ENCODE measurements at places on chromosomes 11 and 22.

- DNase-seq = no peak
Measured at GRCh38 chr11:118001494-118001971, 15.3 kb downstream of the IL10RA start.

DNA sequence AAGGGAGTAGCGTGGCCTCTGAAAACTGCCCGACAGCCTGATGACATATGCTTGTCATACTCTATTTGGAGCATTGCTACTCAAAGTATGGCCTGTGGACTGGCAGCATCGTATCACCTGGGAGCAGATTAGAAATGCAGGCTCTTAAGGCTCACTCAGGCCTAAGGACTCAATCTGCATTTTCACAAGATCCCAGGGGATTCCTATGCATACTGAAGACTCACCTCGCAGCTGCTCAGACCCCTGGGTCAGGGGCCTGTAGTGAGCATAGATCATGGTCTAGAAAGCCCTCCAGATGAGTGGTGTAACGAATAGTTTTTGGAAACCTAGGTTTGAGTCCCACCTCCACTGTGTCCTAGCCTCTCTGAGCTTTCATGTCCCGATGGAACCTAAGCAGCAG lies 126.3 kb downstream of the FEZ1 start:
- no peak for DNase-seq

DNA sequence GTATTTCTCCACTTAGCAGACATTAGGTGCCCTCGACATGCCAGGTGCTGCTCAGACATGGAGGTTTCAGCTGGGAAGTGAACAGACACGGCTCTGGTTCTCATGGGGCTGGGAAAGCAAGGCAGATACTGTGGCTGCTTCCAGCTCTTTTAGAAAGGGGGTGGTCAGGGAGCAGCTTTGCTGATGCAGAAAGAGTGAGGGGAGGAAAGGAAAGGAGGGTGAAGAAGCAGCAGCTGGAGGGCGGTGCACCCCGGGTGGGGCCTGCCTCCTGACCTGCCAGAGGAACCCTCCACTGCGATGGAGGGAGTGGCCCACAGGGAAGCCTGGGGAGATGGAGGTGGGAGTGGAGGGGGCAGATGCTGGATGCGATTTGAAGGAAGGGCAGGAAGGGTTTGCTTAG lies 76.8 kb downstream of the MORC2 start:
- no peak for DNase-seq

GRCh38 chr11:66042227-66042995 lies 6.5 kb downstream of the GAL3ST3 start:
- DNase-seq = no peak

GRCh38 chr11:72338741-72339140 lies 94.8 kb upstream of the PHOX2A start:
- DNase-seq = no peak

DNA sequence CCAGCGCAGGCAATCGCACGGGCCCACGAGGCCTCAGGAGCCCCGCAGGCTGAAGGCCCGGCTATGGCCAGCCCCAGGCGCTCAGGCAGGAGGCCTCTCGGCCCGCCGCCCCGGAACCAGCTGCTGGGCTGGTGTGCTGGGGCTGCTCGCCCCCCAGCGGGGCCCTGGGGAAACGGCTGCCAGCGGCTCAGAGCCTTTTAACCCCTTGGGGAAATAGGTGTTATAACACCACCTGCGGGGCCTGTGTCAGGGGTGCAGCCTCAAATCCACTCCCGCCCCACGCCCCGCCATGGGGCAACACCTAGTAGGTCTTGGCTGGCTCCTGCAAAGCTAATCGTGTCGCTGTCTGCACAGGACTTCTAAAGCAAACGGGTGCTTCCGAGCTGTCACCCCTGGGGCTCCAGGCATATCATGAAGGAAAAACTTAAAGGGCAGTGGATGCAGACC lies 237.4 kb downstream of the TTC28 start:
- DNase-seq = peak; percentile 55

DNA sequence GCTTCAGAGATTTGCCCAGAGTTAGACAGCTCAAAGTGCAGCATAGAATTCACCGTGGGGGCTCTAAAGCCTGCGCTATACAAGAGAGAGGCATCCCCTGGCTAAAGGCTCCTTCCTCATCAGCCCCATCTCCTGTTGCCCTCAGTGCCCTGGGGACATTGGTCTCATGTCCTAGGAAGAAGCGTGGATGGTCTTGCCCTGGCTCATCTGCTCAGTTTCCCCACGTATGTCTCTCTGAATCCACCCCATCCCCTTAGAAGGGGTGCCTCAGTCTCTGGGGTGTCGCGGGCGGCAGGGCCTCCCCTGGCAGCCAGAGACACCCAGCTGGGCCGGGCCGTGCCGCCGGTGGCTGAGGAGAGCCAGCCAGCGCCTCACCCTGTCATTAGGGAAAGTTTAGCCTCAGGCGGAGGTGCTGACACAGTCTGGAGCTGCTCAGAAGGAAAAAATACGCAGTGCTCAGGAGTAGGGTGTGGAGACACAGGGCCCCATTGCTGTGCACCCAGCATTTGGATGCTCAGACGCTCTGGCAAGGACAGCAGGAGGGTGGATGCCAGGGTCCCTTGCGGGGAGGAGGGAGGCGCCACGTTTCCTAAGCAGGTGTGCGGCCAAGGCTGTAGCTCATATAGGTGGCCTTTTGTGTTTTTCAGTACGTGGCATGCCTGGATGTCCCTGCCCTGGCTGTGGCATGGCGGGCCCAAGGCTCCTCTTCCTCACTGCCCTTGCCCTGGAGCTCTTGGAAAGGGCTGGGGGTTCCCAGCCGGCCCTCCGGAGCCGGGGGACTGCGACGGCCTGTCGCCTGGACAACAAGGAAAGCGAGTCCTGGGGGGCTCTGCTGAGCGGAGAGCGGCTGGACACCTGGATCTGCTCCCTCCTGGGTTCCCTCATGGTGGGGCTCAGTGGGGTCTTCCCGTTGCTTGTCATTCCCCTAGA lies 1.3 kb downstream of the SLC39A13 start:
- no peak for DNase-seq

- DNase-seq = no peak
Measured at GRCh38 chr22:29917052-29917902, 34.3 kb downstream of the MTMR3 start.

DNA sequence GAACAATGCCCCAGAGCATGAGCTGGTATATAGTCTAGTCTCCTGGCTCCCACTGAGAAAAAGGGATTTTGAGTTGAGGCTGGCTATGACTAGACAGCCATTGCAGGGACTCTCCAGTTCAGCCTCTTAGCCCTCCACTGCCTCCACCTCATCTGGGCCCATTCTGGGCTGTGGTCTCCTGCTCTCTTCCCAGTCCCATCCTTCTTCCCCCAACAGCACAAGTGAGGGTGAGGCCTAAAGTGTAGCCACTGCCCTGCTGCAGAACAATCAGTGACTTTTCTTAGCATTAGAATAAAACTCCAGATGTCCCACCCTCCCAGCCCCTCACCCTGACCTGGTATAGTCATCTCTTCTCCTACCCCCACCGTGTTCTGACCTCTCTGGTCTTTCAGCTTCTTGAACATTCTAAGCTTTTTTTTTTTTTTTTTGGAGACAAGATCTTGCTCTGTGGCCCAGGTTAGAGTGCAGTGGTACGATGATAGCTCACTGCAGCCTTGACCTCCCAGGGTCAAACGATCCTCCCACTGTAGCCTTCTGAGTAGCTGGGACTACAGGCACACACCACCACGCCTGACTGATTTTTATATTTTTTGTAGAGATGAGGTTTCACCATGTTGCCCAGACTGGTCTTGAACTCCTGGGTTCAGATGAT lies 4.3 kb downstream of the MED15 start:
- DNase-seq = no peak

- no peak for DNase-seq
Measured at GRCh38 chr11:76455931-76456330, 11.1 kb downstream of the EMSY start.

DNA sequence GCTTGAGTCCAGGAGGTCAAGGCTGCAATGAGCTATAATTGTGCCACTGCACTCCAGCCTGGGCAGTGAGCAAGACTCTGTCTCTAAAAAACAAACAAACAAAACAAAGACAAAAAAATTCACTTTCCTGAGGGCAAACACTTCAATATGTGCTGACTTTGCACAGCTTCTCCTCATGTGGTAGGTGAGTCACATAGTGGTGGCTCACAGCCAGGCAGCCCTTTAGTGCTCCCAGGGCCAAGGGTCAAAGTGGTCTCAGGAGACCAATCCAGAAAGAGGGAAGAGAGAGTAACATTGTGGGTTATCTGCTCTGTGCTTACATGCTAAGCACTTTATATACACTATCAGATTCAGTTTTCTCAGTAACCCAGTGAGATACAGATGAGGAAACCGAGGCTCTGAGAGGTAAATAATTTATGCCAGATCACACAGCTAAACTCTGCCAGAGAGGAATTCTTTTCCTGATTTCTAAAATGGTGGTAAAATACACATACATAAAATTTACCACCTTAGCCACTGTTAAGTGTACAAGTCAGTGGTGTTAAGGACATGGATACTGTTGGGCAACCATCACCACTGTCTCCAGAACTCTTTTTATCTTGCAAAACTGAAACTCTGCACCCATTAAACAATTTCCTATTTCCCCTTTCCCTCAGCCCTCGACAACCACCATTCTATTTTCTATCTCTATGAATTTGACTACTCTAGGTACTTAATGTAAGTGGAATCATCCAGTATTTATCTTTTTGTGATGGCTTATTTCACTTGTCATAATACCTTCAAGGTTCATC lies 231.7 kb upstream of the NARS2 start:
- DNase-seq = no peak

GRCh38 chr22:36612458-36612857 lies 83.5 kb upstream of the EIF3D start:
- no peak for DNase-seq

- no peak for DNase-seq
Measured at GRCh38 chr11:110187731-110188130, 94.5 kb downstream of the ZC3H12C start.

- DNase-seq = no peak
Measured at GRCh38 chr11:5303626-5304025, 1.9 kb upstream of the OR51B4 start.

DNA sequence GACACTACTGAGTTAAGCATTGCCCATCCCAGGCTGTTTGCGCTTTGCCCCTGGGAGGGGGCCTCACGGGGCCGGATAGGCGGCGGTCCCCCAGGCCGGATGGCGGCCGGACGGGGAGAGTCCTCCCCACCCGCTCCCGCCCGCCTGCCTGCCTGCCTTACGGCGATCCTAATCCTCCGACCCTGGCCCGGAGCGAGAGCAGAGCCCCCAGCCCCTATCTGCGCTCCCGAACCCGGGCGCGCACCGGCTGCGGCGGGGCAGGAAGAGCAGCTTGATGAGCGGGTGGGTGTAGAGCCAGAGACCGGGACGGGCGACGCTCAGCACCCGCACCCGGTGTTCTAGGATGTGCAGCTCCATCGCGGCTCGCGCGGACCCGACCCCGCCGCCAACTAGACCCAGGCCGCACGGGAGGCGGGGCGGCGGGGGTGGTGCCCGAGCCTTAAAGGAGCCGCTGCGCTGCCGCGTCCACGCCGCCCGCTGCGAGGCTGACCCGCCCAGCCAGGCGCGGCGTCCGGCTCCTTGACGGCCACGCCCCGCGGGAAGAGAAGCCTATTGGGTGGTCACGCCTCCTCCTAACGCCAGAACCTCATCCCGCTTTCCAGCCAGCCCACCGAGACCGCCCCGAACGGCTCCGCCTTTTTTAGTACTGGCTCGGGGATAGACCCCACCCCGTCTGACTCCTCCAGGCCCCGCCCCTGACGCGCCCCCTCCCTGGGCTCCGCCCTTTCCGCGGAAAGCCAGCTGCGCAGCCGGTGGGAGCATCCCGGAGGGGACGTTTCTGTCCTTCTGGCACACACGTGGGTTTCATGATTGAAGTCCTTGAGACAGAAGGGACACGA lies at the start of gene CASTOR1:
Gene CASTOR1 (minus strand): TSS at position 365 of the 839 bp plus-strand sequence. CDS start 8 bp downstream, at position 357.
- peak; percentile 87 for DNase-seq

- no peak for DNase-seq
Measured at GRCh38 chr22:41344189-41344788, 37.5 kb upstream of the TEF start.

DNA sequence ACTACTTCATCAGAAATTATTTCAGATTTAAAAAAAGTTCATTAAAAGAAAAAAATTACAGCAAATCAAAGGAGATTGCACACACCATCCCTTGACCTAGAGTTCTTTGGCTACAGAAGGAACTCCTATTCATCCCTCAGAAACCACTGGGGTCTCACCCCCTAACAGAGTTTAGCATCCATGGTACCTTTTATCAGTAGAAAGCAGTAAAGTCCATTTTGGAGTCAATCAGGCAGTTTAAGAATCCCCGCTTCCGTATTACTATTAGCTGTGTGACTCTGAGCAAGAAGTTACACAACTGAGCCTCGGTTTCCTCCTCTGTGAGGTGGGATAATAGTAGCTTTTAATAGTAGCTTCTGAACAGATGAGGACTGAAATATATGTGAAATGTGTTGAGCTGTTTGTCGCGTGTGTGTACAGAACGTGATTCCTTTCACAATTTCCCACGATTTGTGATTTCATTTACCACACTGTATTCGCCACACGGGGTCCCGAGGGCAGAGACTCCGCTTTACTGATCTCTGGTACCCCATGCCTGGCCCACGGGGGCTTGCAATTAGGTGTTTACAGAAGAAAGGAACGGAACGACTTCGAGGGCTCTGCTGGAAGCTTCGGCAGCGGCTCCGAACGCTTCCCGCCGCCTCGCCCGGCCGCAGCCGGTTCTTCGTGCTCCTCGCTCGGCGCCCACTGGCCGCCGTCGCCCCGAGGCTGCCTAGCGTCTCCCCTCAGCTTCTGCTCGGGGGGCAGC lies 72.5 kb upstream of the ZBED5 start:
- peak; percentile 14 for DNase-seq

GRCh38 chr11:6270584-6271246 lies 11.1 kb downstream of the CCKBR start:
- no peak for DNase-seq

- no peak for DNase-seq
Measured at GRCh38 chr11:96339706-96340554, 3.1 kb downstream of the MAML2 start.

- no peak for DNase-seq
Measured at GRCh38 chr22:30671071-30671470, 3.4 kb upstream of the DUSP18 start.

DNA sequence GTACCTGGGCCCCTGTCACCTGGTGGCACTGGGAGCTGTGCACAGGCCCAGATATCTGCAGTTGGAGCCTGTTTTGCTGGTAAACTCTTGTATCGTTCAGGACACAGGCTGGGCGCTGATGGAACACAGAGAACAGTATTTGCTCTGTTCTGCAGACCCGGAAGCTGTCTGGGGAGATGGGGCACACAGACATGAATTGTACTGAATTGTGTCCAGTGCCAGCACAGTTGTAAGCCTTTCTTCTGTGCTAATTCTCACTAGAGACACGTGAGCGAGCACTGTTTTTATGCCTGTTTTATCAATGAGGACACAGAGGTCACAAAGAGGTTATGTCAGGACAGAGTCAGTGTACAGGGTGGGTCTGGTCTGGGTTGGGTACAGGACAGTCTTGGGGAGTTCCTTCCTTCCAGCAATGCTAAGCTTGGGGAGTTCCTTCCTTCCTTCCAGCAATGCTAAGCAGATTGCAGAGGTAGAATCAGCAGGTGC lies 24.4 kb upstream of the ACR start:
- DNase-seq = no peak

- no peak for DNase-seq
Measured at GRCh38 chr11:7495882-7496551, 10.7 kb downstream of the OLFML1 start.

- no peak for DNase-seq
Measured at GRCh38 chr11:59267196-59267595, 54.5 kb upstream of the MPEG1 start.

GRCh38 chr11:27201454-27202302 lies 161.1 kb downstream of the BBOX1 start:
- DNase-seq = no peak

GRCh38 chr22:50531962-50532674 lies 2.3 kb upstream of the TYMP start:
- no peak for DNase-seq

- no peak for DNase-seq
Measured at GRCh38 chr22:30873086-30873650, 95.4 kb downstream of the MORC2 start.
